ENCODE measurements at places on chromosomes 1 and 21.

- no peak for DNase-seq
Observed at GRCh38 chr1:156204686-156205085, 8.1 kb upstream of the PMF1 start.

- DNase-seq, result peak; percentile 73
Observed at GRCh38 chr1:20110679-20111078, 8.7 kb downstream of the PLA2G2D start.

DNA sequence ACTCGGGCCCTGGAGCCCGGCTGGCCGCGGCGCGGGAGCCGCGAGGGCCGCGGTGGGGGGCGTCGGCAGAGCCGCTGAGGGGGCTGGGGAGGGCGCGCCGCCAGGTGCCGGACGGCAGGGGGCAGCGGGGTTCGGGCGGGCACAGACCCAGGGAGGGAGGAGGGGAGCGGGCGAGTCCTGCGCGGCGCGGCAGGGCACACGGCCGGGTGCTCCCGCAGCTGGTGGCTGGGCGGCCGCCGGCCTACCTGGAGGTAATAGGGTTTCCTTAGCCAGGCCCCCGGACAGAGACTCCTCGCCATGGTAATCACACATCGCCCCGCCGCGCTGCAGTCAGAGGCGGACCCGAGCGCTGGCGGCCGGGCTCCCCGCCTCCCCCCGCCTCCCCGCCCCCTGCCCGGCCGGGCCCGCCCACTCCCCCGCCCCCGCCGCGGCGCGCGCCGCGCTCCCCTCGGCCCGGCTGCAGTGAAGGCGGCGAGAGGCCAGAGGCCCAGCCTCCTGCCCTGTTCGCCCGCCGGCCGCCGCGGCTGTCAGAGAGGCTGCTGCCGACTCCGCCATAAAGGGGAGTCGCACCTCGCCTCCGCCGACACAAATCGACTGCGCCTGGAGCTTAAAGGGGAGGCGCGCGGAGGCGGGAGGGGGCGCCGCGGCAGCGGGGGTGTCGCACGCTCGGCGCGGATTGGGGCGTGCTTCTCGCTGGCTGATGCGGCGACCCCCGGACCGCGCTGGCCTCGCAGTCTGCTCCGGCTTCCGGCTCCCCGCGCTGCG, at the start of gene DIPK1A:
DIPK1A (minus strand) TSS at position 332 of the 765 bp plus-strand sequence; CDS start at position 299, 33 bp downstream.
- DNase-seq, result peak; percentile 77

- no peak for DNase-seq
Observed at GRCh38 chr1:69985901-69986439, 219.4 kb downstream of the LRRC40 start.

- DNase-seq, result no peak
Observed at GRCh38 chr21:39083377-39084008, 99.8 kb downstream of the PSMG1 start.

All from RKO (cell line).